ENCODE measurements at places on chromosomes 16 and 17. TPM values are rescaled to one million over a fixed set of nuclear protein-coding genes. Genes with fewer than 3 reads are reported as not detected.

Gene C16orf95
- total RNA-seq = 9.4 TPM

Gene KLHL36
- 53.8 TPM for total RNA-seq

Gene KRTAP2-3
- not detected for total RNA-seq

Gene HSD11B2
- total RNA-seq = 5.0 TPM

Gene C16orf92
- not detected for total RNA-seq

Gene ABCA9
- total RNA-seq = 7.7 TPM

Gene WNK4
- total RNA-seq = 0.15 TPM

Gene ARHGAP23
- total RNA-seq = 30.4 TPM

Gene KRT20
- total RNA-seq = not detected

Gene MLLT6
- 143 TPM for total RNA-seq

Gene OR2C1
- total RNA-seq = not detected

Gene SLC12A3
- not detected for total RNA-seq

Gene ZNF423
- 10.7 TPM for total RNA-seq

Gene TAC4
- total RNA-seq = not detected

Gene VAT1L
- total RNA-seq = not detected

Data from upper lobe of left lung (tissue), 6 donors.